ENCODE measurements at places on chromosomes 11 and 22.

DNA sequence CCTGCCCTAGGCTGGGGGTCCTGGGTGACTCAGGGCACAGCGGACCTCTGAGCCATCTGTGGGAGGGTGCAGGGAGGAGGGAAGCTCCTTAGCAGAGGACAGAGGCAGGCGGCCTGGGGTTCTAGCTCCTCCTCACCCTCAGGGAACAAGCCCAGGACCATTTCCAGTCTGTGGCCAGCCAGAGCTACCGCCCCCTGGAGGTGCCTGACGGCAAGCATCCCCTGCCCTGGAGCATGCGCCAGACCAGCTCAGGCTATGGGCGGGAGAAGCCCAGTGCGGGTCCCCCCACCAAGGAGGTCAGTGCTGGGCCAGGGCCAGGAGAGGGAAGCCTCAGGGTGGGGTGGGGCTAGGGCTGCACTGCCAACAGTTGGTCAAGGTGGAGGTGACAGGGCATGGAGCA, 26.0 kb upstream of the LRRC10B start:
- peak; percentile 35 for DNase-seq

- DNase-seq: no peak
Observed at GRCh38 chr11:43408277-43408676, 49.6 kb downstream of the TTC17 start.

GRCh38 chr11:17298302-17298701, 21.8 kb downstream of the NUCB2 start:
- no peak for DNase-seq

DNA sequence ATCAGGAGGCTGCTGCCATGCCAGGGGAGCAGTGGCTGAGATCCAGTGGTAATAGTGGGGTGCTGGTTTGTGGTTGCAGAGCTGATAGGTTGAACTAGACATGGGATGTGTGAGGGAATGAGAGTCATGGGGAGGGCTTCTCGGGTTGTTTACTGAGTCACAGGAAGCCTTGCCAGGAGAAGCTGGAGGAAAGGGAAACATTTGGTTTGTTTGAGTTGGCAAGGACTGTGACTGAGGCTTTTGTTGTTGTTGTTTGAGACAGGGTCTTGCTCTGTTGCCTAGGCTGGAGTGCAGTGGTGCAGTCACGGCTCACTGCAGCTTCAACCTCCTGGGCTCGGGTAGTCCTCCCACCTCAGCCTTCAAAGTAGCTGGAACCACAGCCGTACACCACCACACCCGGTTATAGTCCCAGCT, 49.3 kb downstream of the CABIN1 start:
- DNase-seq: peak; percentile 90
